ENCODE measurements at places on chromosomes 6 and 20.
A peak's percentile ranks its signal among the peaks of the same experiment; 100 is the strongest.

DNA sequence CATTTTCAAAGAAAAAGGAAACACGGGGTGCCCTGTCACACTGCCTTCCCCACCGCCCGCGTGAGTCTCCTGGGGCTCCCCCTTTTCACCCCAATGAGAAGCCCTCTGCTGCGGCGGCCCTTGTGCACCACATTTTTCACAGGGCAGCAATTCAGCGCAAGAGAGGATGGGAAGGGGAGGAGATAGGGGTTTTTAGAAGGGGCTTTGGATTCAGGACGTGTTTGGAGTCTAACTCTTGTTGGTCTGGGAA lies 726 bp upstream of the ARFGEF3 start:
- peak; percentile 10 for DNase-seq

DNA sequence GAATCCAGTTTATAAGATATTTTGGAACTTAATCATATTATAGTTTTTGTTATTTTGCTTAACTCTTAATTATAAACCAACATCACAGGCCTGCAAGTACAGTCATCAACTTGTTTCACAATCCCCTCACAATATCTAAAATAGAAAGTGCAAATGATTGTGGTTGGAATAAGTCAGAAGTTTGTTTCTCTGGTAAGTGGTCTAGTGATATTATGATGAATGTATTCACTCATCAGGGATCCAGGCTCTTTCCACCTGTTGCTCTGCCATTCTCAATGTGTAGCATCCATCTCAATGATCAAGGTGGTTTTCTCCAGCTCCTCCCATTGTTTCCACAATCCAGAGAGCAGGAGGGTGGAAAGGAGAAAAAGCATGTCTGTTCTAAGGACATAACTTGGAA lies 54.2 kb downstream of the OPN5 start:
- no peak for DNase-seq

GRCh38 chr6:153043719-153044118 lies 41.2 kb upstream of the MTRF1L start:
- no peak for DNase-seq

DNA sequence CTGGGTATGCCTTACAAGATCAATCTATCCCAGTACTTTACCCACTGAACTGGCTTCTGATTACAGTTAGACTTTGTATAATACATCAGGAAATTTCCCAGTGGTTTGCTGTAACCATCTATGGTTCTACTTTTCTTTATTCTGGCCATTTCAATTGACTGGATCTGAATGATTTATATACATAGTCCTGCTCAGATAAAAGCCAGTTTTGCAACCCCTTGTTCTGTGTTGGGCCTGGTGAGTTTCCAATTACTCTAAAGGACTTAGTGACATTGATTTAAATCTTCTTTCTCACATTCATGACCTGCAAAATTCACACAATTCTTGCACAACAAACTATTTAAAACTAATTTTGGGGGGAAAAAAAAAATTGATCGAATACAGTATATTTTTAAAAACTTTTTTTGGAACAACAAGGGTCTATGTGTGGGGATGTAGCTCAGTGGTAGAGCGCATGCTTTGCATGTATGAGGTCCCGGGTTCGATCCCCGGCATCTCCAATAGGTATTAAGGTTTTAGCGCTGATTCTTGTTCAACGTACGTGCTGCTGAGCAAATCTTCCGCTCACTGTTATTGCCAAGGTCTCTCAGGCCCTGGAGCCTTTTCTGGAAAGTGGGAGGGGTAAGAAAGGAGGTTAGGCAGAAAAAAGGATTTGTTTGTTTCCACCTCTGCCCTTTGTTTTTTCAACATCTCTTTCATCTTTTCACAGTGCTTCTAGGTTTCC lies 117.5 kb downstream of the GPX5 start:
- DNase-seq = no peak

DNA sequence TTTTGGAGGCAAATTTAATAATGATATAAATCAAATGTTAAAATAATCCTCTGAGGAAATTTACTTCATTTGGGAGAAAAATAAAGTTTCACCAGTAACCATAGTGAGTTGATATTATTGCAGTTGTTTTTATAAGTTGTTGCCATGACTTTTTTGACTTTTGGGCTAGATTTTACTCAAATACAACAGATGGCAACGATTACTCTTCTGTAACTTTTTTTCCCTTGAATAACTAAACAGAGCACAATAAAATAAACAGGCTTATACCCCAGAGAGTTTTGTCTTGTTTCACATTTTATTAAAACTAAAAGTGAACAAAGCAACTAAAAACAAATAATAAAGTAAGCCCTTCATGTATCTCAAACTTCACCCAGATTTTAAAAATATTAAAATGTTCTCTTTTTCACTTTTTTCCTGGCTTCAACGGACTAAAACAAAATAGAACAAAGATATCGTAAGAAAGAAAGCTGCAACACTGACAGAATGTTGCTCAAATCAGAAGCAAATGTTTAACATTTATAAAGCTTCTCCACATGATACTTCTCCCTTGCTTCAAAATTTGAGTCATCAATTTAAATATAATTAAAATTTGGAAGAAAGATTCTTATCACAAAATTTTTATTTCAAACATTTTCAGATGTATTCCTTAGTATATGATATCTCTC lies 42.5 kb upstream of the BMP5 start:
- no peak for DNase-seq

GRCh38 chr6:20319520-20320357 lies 81.9 kb upstream of the E2F3 start:
- DNase-seq = peak; percentile 91

DNA sequence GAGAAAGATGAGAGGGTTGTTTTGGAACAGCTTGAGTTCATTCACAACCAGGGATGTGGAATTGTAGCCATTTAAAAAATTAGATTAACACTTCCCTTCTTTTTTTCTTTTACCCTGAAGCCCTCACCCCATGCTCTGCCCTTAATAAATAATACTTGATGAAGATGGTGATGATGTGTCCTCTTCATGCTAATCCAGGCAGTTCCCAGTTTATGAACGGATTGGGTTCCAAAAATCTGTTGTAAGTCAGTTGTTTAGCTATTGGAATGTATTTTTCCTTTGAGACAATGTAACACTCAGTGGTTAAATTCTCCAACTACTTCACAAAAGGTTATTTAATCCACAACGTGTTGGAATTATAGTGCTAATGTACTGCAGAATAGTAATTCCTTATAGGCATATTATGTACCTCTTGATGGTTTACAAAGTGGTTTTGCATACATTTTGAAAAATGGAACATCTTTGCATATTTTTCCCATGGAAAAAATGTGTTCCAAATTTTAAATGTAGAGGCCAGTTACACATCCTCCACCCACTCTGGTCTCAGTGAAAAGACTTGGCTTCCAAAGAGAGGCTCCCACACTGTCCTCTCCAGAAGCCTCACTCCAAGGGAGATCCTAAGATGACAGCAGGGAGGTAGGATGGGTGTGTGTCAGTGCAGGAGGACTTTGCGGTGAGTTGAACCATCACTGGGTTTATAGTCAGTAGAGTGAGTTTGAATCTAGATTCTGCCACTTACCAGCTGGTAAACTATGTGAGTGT lies 45.8 kb upstream of the CEP162 start:
- DNase-seq = no peak

GRCh38 chr6:25193460-25194171 lies 85.6 kb upstream of the CARMIL1 start:
- no peak for DNase-seq

- peak; percentile 81 for DNase-seq
These were observed 80.3 kb downstream of the BACH2 start for GRCh38 chr6:90216072-90216977.

GRCh38 chr6:37125774-37126492 lies 44.0 kb upstream of the PIM1 start:
- DNase-seq = no peak

GRCh38 chr6:39191236-39191930 lies 37.9 kb downstream of the KCNK5 start:
- DNase-seq = no peak

DNA sequence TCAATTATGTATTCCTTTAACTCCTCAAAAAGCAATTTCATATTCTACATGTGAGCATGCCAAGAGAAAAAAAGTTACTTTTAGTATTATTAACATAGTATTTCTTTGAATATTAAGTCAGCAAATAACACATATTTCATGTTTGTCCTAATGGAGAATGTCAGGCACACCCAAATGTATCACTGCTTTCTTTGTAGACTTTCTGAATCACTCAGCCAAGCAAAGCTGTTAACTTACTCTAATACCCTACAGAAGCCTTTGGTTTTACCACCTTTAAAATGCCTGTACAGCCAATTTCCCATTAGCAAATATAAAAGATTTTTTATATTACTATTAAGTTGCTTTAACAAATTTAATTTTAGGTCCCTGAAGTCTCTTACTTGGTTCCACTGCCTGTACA lies 23.8 kb downstream of the FRK start:
- DNase-seq = no peak

DNA sequence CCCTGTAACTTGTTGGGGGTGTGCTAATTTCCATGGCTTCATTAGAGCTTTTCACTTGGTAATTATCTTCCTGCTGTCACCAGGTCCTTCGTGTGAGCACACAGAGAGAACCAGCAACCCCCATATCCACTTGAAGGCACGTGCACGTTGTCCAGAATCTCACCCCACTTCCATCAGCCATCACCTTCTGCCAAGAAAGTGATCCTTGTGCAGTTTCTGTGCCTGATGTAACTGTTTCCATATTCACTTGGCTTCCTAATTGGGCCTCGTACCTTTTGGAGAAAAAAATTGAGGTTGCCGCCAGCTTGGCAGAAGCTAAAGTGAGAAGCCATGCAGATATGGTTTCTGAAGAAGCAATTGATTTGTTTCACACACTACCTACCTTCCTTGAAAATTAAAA lies 153.7 kb upstream of the TSHZ2 start:
- DNase-seq = no peak

- peak; percentile 80 for DNase-seq
These were observed 4.1 kb upstream of the BNIP5 start for GRCh38 chr6:36340618-36341454.

DNA sequence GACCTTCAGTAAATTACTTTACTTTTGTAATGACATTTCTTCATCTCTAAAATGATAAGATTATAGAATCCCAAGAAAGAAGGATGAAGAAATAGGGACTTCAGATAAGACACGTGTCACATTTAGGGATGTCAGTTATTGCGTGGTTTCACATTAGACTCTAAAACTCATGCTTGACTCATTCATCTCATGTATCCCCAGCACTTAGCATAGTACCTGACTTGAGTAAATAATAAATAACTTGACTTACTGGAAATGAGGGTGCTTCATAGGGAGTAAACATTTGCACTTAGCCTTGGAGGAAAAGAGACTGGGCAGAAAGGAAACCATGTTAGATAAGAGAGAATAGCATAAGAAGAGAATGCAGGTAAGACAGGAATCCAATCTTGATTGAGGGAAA lies 37.2 kb downstream of the VTA1 start:
- no peak for DNase-seq

- no peak for DNase-seq
These were observed 53.6 kb downstream of the EZR start for GRCh38 chr6:158765499-158766068.

- no peak for DNase-seq
These were observed 7.0 kb downstream of the GTF2H5 start for GRCh38 chr6:158175111-158175510.

GRCh38 chr6:117472667-117473066 lies 9.8 kb upstream of the DCBLD1 start:
- no peak for DNase-seq

GRCh38 chr20:18984238-18985200 lies 170.9 kb downstream of the SCP2D1 start:
- DNase-seq = no peak

- DNase-seq = peak; percentile 79
These were observed 8.7 kb upstream of the AP5S1 start for GRCh38 chr20:3811467-3812258.

GRCh38 chr6:21295506-21296240 lies 297.9 kb upstream of the SOX4 start:
- DNase-seq = no peak

- no peak for DNase-seq
These were observed 264.0 kb downstream of the FOXA2 start for GRCh38 chr20:22320245-22320915.

- DNase-seq = no peak
These were observed 191.7 kb upstream of the HSF2 start for GRCh38 chr6:122207794-122208193.

All from natural killer cell (primary cell).